Hematopoietic multipotent progenitor cell treated with erythropoietin and hydrocortisone succinate and interleukin-3 and kit ligand, for 6 days (in vitro differentiated cells): ENCODE measurements at places on chromosomes 1 and 21.

DNA sequence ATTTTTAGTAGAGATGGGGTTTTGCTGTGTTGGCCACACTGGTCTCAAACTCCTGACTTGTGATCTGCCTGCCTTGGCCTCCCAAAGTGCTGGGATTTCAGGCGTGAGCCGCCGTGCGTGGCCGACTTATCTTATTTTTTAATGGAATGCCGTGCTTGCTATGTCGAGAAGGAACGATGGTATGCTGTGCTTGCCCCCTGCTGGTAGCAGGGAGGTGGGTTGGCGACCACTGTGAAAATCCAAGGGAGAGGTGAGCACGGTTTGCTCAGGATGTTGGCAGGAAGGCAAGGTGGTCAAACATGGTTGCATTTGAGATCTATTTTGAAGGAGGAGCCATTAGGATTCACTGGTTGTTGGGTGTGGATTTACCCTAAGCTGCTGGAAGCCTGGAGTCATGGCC is 45.8 kb upstream of the RCC2 start:
- DNase-seq, result peak; percentile 35

DNA sequence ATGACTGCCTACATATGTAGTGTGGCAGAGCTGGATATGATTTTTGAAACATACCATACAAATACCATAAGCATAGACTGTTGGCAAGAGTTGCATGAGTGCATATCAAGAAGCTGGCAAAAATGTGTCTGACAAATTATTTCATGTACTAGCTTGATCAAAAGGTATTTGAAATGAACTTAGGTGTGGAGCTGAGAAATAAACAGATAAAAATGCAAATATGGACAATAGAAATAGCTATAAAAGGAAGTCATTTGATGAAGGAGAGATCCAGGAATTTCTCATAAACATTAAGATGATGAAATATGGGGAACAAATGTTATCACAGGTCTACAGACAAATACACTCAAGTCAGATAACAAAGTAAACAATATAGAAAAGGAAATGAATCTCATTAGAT is 609.1 kb downstream of the PTPRC start:
- no peak for DNase-seq

GRCh38 chr1:50930965-50931737 is 28.9 kb downstream of the FAF1 start:
- peak; percentile 16 for DNase-seq

DNA sequence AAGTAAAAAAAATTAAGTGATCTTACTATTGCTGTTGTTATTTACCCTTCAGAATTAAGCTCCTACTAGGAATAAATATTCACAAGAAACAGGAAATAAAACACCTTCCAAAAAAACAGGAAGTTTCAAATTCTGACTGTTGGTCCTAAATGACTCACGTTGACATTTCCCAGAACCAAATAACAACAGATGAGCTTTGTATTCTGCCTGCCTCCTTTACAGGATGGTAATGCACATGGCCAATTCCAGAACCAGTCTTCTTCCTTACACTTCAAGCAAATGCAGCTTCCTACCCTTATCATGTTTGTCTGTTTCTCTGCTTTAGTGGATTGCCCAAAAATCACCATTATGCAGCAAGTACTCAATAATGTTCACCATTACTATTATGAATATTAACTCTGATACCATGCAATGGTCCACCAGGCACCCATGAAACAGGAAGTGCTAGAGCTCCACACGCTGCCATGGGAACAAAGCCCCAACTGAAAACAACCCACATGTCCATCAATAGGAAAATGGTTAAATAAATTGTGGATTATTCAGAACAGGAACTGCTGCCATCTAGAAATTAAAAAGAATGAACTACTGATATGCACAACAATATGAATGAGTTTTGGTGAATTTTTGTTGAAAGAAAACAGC is 8.9 kb downstream of the CASP9 start:
- DNase-seq, result peak; percentile 16

- peak; percentile 2 for DNase-seq
These were observed 543.7 kb downstream of the NPHP4 start for GRCh38 chr1:5448486-5448885.
